GM10248 (cell line): ENCODE measurements at places on chromosomes 7 and 10.

DNA sequence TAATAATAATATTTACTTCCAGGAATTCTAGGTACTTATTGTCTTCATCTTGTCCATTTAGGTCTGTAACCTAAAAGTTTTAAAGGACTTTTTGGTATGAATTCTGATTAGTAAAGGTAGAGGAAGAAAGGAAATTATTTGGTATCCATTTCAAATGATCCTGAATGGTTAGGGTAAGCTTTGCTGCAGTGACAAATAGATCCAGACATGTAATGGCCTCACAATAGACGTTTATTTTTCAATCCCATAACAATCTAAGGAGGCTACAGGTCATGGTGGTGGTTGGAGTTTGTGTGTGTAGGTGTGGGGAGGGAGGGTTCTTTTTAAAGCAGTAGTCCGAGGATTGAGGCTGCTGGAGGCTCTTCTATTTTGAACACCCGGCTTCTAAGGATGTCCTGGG lies 5.3 kb downstream of the FBH1 start:
- no peak for DNase-seq

DNA sequence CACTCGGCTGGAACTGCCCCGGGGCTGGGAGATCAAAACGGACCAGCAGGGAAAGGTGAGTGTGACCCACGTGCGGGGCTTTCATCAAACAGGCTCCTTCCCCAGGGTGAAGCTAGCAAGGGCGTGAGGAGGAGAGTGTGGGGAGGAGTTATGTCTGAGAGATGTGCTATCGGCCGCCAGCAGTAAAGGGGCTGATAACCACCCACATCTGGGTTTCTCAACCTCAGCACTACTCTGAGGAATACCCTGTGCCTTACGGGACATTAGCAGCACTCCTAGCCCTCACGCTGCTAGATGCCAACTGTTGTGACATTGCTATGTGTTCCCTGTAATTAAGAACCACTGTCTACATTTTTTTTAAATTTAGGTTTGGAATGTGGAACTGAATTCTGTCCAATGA lies 113.9 kb upstream of the STK17A start:
- DNase-seq = no peak

DNA sequence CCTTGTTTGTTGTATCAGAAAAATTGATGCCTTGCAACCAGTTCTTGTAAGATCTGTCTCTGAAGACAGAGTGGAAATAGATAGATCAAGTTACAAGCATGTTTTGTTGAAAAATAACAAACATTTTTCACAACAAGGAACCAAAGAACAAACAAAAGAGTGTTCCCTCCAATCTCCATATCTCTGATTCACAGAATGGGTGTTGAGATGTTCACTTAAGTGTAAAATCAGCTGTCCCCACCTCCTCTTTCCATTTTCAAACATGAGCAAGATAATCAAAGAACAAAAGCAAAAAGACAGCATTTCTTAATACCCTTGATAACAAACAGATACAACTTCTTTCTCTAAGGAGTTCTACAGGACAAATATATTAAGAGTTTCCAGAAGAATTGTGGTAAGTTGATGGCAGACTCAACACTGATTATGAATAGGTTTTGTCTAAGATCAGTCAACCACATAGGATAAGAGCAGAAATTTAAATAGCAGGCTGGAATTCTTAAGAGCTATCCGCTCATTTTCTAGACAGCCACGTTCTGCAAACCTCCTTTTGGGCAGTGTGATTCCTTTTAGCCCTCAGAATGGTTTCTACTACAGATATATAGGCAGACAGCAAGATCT lies 970.9 kb upstream of the AUTS2 start:
- no peak for DNase-seq

GRCh38 chr7:33771422-33771821 lies 133.9 kb upstream of the BMPER start:
- no peak for DNase-seq

DNA sequence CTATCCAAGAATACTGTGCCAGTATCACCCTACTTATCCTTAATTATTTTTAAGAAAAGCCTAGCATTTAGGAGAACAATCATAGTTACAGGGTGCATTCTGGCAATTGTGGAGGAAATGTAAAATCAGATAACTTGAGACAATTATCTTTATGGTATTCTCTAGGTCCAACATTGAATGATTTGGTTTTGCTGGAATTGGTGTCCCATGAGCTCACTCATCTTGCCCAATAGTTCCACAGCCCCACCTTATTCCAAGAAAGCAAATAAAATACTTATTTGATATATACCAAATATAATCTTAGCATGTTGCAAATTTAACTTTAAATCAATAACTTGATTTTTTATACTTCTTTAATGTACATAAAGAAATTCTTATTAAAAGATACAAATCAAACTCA lies 65.3 kb downstream of the DGKB start:
- no peak for DNase-seq

DNA sequence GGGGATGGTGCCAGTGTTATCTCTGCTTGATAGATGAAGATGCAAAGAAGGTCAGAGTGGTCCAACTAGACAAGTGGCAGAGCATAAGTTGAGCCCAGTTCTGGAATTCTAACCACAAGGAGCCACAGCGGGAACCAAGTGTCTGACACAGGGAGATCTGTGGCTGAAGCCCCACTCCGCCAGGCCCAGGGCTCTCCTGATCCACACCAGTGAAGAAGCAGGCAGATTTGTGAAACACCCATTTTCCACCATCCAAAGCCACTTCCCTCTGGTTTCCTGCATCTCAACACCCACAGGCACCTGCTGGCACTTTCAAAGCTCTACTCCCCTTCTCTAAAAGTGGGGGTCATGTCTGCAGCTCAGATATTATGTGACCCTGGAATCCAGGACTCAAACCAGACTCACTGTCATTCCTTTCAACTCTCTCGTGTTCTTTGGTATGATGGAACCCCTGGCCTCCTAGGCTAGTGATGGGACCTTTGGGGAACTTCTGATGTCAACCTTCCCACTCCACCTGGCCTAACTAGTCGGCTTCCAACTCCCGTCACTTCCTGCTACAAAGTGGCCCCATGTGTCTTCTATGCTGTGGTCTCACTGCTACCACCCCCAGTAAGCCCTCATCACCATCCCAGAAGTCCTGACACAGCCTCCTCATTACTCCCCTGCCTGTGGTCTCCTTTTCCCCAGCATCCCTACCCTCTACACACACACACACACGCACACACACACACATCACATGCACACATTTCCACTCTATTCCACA lies 177.6 kb downstream of the GRID1 start:
- DNase-seq = no peak

DNA sequence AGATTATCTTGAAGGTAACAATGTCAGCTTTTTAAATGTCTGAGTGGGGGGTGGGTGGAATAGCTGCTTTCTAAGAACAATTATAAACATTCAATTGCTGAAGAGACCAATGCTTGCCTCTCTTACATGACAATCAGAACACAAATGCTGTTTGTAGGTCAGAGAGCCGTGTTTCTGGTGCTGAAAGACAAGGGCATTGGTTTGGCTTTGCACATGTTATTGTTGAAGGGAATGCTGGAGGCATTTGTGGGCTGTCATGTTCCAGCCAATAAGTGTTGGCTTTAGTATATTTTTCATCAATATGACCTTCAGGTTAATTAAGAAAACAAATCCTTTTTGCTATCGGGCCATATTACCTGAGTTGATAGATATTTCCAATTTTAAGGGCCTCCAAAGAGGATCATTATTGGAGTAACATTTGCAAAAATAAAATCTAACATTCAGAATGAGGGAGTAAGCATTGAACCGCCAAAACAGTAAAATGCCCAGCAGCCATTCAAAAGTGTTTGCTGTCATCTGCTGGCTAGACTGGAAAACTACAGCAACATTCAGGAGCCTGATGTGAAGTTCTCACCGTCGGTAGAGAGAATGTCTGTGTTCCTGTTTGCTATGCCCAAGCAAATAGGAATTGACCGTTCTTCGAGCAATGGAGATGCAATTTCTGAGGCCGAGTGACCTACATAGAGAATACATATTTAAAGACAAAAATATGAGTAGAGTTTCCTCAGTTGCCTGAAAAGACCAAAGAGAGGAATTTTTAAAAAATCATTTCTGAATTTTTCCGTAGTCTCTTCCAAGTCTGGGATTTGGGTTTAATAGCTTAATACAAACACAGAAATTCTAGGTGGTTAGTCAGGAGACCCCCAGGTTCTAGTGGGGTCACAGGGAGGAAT lies 118.9 kb downstream of the APBB1IP start:
- peak; percentile 55 for DNase-seq

- no peak for DNase-seq
These were observed 20.8 kb downstream of the PILRA start for GRCh38 chr7:100394077-100394476.

DNA sequence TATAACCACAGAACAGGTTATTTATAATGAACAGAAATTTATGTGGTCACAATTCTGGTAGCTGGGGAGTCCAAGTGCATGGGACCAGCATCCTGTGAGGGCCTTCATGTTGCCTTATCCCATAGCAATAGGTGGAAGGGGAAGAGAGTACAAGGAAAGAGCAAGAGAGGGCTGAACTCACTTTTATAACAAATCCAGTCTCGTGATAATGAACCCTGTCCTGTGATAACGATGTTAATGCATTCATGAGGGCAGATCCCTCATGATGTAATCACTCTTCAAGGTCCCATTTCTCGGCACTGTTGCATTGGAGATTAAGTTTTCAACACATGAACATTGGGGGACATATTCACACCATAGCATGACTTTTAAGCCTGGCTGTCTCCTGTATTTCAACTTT lies 27.4 kb upstream of the CCDC7 start:
- no peak for DNase-seq

- no peak for DNase-seq
These were observed 161.6 kb downstream of the BICC1 start for GRCh38 chr10:58674251-58674650.

DNA sequence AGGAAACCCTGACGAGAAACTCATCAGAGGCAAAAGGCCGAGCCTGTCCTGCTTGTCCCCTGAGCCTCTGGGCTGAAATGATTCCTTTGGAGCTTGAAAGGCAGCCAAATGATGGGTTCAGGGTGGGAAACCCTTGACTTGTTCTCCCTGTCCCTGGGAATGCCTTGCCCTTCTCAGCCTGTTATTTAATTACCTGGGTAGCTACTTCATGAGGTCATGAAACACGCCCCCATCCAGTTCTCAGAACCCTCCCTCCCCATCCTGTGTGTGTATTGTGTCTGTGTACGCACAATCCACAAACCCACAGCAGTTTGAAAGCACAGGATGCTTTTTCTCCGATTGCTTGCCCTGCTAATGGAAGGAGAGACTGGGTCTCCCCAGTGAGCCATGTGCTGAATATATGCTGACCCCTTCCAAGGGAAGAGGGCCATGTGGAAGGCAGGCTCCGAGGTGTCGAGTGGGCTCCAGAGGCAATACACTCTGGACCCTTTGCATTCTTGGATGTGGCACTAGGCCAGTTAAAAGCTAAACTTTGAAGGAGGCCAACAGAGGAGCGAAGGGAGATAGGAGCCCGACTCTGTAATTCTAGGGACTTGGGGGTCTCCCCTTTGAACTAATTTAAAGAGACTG lies 10.6 kb downstream of the DUSP5 start:
- DNase-seq = no peak

DNA sequence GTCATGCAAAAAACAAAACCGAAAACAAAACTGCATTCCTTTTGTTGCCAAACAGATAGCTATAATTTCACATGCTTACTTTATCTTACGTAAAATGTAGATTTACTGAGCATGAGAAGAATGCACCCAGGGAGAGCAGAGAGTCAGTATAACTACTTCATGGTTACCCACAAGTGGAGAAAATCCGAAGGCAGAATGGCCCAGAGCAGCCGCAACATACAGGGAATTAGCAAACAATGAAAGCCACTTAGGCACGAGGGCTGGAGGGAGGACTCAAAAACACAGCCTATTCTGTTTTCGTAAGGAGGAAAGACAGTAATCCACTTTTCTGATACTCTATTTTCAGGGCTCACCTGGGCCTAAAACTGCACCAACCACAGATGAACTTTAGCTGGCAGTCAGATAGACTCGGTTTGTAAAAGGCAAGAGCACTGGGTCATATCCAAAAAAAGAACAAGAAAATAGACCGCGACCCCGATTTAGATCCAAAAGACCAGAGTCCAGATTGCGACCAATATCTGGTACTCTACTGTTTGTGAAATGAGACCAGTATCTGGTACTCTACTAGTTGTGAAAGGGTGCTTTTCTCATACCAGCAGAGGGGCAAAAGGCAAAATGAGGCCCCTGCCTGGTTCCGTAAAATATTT lies 1.3 kb downstream of the ITPRIP start:
- no peak for DNase-seq

GRCh38 chr7:101238226-101239182 lies 902 bp upstream of the CLDN15 start:
- no peak for DNase-seq

- DNase-seq = no peak
These were observed 160.4 kb downstream of the CAMK1D start for GRCh38 chr10:12509794-12510100.

GRCh38 chr7:2431260-2431867 lies 28.0 kb downstream of the CHST12 start:
- DNase-seq = no peak

DNA sequence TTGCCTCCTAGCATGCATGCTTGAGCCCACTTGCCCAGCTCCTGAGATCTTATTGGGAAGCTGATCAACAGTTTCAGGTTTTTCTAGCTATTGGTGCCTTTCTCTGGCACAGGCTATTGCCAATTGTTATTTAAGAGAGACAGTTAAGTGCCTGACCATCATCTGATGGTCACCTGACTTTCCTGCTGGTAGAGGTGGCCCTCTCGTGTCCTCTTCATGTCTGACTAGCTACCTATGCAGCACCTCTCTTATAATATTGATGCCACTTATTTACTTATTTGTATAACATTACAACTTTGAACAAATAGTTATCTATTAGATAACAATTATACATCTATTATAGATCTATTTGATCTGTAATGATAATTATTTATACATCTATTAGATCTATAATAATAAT lies 205.9 kb upstream of the SEMA3D start:
- no peak for DNase-seq

GRCh38 chr7:156014201-156014600 lies 201.9 kb upstream of the SHH start:
- no peak for DNase-seq

- no peak for DNase-seq
These were observed 45.4 kb upstream of the GRM3 start for GRCh38 chr7:86598311-86598710.

DNA sequence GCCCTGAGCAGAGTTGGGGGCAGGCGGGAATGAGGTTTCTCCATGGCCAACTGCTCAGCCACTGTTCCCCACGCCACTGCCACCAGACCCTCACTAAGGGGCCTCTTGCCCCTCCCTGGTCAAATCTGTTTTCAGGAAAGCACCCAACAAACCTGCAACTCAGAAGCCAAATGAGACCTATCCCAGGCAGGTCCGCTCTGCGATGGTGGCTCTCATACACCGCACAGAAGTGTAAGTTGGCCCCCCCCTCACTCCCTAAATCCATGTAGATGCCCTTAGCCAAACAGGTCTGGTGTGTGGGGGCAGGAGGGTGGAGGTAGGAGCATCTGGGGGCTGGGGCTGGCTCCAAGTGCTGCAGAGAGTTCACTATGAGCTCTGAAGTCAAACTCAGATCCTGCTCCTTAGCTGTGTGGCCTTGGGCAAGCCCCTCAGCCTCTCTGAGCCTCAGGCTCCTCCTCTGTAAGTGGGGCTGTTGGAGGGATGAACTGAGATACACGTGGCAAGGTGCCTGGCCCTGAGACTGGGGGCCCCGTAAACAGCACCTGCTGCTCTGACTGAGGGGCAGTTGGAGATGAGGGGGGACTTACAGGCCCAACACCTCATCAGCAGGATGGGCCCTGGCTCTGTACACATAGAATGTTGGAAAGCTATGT lies 1.1 kb downstream of the MMRN2 start:
- no peak for DNase-seq
